Uterine smooth muscle cell (primary cell): ENCODE measurements at places on chromosomes 5 and 9. TPM values are rescaled to one million over a fixed set of nuclear protein-coding genes. Genes with fewer than 3 reads are reported as not detected.

Gene COL15A1
- total RNA-seq, result 23.9 and 104 TPM in 2 replicates

Gene SLC6A3
- not detected in 2 replicates for total RNA-seq

Gene CCDC112
- total RNA-seq, result 10.1 and 13.2 TPM in 2 replicates

Gene PTPRD
- 8.9 and 13.2 TPM in 2 replicates for total RNA-seq

Gene PHF24
- total RNA-seq, result under 0.01 and 0.11 TPM in 2 replicates

Gene UTP15
- total RNA-seq, result 25.9 and 41.1 TPM in 2 replicates

Gene TSLP
- total RNA-seq, result 2.5 and 3.1 TPM in 2 replicates

Gene PMPCA
- total RNA-seq, result 48.4 and 59.9 TPM in 2 replicates

Gene PCDHGA3
- total RNA-seq, result 0.22 and 0.87 TPM in 2 replicates

Gene RECK
- total RNA-seq, result 27.6 and 45.2 TPM in 2 replicates

Gene FLT4
- total RNA-seq, result 0.11 and 0.25 TPM in 2 replicates

Gene ACTBL2
- total RNA-seq, result 0.11 and 0.12 TPM in 2 replicates

Gene FOXD4L6
- total RNA-seq, result 0.11 and 0.12 TPM in 2 replicates

Gene RMI1
- total RNA-seq, result 7.4 and 13.1 TPM in 2 replicates

Gene TAF11L5
- not detected in 2 replicates for total RNA-seq

Gene PCDHA11
- total RNA-seq, result 0.22 and 0.50 TPM in 2 replicates

Gene CDO1
- total RNA-seq, result 3.4 and 9.5 TPM in 2 replicates

Gene CCDC180
- total RNA-seq, result 1.1 and 4.5 TPM in 2 replicates

Gene WWC1
- total RNA-seq, result 0.33 TPM in 1 of 2 replicates, not detected in the other

Gene SLC2A8
- 9.4 and 11.4 TPM in 2 replicates for total RNA-seq

Gene MAMDC2
- total RNA-seq, result 2.4 and 2.5 TPM in 2 replicates

Gene TMEM171
- 0.62 and 3.0 TPM in 2 replicates for total RNA-seq

Gene MCC
- total RNA-seq, result 10.4 and 19.0 TPM in 2 replicates

Gene TAL2
- total RNA-seq, result 0.12 and 0.22 TPM in 2 replicates

Gene CBY3
- 0.50 TPM in 1 of 2 replicates, not detected in the other for total RNA-seq

Gene CMBL
- total RNA-seq, result 8.7 and 14.0 TPM in 2 replicates

Gene ARHGEF39
- total RNA-seq, result 0.87 and 4.4 TPM in 2 replicates

Gene TOR1A
- 31.2 and 38.0 TPM in 2 replicates for total RNA-seq
